ENCODE measurements at places on chromosomes 11 and 22. TPM values are rescaled to one million over a fixed set of nuclear protein-coding genes. Genes with fewer than 3 reads are reported as not detected.

INPP5J gene
- 0.21 TPM for total RNA-seq

SLC22A8 gene
- not detected for total RNA-seq

OR51A4 gene
- not detected for total RNA-seq

E2F8 gene
- 1.4 TPM for total RNA-seq

ART1 gene
- total RNA-seq = not detected

HORMAD2 gene
- not detected for total RNA-seq

Data from tracheal epithelial cell (primary cell).